ENCODE measurements at places on chromosomes 12 and 14. TPM values are rescaled to one million over a fixed set of nuclear protein-coding genes. Genes with fewer than 3 reads are reported as not detected.

Gene GUCY2C
- 0.11 TPM for total RNA-seq

Gene GALC
- 14.5 TPM for total RNA-seq

DNA sequence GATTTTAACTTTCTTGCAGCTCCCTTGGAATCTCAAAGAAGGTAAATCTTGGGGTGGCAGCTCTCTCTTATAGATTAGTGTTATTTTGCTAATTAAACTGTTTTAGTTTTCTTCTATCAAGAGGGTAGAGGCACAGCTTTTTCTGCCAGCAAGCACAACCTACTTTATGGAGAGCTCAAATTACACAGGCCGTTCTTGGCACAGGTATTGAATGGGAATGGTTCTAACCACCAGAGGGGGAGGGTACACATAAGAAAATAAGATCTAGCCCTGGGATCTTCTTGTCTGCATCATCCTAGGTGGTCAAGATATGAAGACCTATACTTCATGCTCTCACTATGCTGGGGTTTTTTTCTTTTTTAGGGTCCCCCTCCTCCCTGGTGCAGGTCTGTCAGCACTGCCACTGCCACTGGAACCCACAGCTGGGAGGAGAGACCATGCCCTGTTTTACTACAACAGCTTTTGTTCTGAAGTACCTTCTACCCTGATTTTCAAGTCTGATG is 48.6 kb upstream of the STAC3 start:
- no peak for DNase-seq
- H3K36me3 ChIP-seq, result peaks cover 60% of the 10 kb centered on the region
- H3K27me3 ChIP-seq, result no peaks in the 10 kb centered on the region

- no peaks in the 10 kb centered on the region for H3K27me3 ChIP-seq
- no peak for DNase-seq
- no peak overlapping the region for H3K4me3 ChIP-seq
- H3K4me1 ChIP-seq, result peaks cover under 1% of the 10 kb centered on the region
Observed at GRCh38 chr12:57063991-57064685, 14.2 kb upstream of the MYO1A start.

GRCh38 chr12:132513070-132513398 is 23.1 kb downstream of the FBRSL1 start:
- H3K36me3 ChIP-seq, result peaks cover 33% of the 10 kb centered on the region
- H3K4me3 ChIP-seq, result no peak overlapping the region
- DNase-seq, result no peak
- peaks cover 32% of the 10 kb centered on the region for H3K4me1 ChIP-seq

Measured in left ventricle myocardium inferior (tissue), 1 donor.